ENCODE measurements at places on chromosomes 1 and 21.
A peak's percentile ranks its signal among the peaks of the same experiment; 100 is the strongest.

DNA sequence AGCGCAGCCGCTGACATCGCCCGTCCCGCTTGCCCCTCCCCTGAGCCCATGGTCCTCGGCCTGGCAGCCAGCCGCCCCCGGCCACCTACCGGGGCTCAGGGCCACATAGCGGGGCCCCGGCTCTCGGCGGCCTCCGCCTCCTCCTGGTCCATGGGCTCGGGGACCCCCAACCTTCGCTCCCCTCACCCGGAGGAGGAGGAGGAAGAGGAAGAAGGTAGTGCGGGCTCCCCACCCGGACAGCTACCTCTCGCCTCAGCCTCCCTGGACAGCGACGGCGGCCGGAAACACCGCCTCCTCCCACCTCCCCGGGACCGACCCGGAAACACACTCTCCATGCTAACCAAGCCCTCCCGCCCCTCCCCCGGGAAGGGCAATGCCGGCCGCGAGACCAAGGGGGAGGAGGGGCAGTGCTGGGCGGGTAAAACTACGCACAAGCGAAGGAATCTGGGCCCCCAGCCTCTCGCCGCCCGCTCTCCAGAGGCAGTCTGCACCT, at the start of gene KIAA0319L:
TSS of gene KIAA0319L (minus strand) at position 286 of the 493 bp plus-strand sequence. CDS start 2,912 bp downstream, outside the sequence.
- peak; percentile 79 for DNase-seq

DNA sequence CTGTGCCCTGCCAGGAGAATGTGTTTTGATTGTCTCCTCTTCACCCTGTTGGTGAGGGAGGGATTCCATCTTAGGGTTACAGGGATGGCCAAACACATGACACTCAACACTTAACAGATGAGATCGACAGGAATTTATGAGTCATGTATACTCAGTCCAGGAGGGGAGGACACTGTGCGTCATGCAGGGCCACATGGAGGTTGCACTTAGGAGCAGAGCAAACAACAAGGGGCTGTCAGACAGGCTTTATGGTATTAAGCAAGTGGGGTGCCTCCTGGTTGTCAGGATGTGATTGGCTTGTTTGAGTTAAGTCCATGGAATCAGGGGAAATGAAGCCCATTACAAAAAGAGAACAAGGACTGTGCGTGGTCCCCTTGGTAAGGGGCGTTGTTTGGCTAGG, 26.9 kb downstream of the EDARADD start:
- DNase-seq, result no peak

DNA sequence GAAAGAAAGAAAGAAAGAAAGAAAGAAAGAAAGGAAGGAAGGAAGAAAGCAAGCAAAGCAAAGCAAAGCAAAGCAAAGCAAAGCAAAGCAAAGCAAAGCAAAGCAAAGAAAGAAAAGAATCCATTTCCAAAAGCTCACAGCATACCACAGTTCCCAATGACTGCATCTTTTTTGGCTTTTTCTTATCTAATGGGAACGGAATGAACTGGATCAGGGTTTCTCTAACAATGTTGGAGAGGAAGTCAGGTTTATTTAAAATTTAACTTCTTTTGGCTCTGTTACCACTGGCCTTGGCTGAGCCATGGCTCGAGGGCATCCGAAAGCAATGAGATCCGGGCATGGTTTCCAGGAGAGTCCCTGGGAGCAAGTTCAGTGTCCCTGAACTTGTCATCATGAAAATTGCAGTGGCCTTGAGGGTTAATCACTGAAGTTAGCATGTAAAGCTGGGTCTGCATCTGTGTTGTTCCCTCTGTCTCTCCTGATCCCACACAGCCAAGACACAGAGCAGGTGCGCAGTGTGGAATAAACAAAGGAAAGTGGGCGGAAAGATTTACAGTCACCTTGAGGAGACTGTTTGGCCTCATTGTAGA, 34.6 kb upstream of the CTPS1 start:
- no peak for DNase-seq

GRCh38 chr21:46606427-46606813, 1.5 kb upstream of the S100B start:
- DNase-seq, result no peak

GRCh38 chr21:37700641-37701202, 215.5 kb downstream of the KCNJ6 start:
- DNase-seq, result peak; percentile 76

DNA sequence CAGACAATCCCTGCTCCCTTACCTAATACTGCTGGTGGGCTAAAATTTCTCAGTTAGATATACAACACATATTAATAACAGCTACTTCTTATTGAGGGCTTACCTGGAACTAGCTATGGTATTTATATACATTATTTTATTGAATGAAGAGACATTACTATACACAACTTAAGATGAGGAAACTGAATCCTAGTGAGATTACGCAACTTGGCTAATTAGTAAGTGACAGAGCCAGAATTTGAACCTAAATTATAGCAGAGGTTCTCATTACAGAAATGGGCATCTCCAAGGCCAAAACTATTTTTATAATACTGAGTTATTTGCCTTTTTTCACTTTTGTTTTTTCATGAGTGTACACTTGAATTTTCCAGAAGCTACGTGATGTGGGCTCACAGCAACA, 44.5 kb upstream of the SMYD2 start:
- no peak for DNase-seq

DNA sequence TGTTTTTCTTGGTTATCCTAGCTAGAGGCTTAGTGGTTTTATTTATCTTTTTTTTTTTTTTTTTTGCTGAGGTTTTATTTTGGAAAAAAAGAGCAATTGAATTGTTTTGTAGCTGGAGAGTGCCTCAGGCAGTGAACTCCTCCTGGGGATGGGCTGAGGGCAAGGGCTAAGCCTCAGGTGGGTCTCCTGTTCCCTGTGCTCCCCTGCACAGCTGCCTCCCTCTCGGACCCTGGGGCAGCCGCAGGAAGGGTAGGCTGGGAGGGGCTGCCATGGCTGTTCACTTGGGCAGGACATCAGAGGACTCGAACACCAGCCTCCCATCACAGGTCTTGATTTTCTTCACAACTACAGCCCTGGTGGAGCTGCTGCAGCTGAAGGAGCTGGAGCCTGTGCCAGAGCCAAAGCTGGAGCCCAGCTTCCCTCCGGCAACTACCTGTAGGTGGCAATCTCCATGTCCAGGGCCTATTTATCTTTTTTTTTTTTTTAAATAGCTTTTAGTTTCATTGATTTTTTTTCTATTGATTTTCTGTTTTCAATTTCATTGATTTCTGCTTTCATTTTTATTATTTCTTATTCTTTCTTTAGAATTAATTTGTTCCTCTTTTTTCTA, 28.9 kb downstream of the LEPR start:
- DNase-seq, result no peak

DNA sequence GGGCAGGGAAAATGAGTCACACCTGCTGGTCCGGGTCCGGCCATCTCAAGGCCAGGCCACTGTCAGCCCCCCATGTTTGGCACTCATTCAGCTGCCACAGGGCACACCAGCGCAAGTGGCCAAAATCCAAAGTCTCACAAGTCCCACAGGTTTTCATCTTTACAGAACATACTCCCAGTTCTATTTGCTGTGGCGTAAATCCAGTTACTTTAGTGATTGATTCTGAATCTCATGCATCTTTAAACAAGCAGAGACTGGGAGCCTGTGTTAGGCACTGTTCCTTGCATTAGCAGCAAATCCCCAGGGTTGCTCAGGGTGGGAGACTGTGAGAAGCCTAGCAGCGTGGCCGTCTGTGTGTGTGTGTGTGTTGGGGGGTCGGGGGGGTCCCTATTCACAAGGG, 1.1 kb upstream of the SLC2A5 start:
- DNase-seq, result no peak

DNA sequence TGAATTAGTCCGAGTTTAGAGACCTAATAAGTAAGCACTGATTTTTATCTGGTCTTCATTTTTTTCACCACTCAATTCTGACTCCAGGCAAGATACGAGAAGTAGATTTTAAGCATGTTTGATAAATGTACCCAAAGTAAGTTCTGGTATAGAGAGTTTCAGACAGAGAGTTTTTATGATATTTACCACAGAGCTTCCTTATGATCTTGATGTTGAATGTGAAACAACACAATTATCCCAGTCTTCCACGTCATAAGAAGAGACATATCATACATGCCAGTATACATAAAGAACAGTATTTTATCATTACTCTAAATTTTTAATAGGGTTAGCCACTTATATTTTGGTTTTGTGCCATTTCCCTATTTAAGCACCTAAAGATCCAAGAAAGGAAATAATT, 7.8 kb upstream of the NCMAP start:
- no peak for DNase-seq

GRCh38 chr1:224852901-224853568, 76.4 kb upstream of the DNAH14 start:
- DNase-seq, result peak; percentile 79

DNA sequence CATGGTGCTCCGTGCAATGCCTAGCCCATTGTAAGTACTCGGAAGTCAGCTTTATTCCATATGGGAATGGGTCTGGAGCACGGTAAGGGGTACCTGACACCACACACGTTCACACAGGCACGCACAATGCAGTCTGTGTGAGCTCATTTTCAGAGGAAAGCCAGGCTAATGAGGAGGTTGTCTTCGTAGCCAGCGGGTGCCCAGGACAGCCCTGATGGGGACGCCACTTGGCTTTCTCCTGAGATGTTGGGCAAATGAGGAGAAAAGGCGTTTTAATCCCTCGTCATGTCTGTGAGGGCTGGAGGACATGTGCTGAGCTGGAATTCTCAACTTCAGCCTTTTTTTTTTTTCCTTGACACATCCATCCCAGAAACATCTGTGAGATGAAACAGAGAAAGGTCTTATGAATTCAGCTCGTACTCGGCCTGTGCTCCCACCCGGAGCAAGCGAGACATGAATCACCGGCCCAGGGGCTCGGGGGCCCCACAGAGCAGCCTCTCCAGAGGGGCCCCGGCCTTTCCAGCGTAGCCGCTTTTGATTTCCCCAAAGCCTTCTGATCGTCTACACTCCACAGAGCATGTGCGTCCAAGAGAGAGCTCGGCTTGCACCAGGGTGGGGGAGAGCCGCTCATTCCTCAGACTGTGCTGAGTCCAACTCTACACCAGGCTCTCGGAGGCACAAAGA, 125.1 kb downstream of the EPHB2 start:
- DNase-seq, result no peak

Measured in suppressor macrophage treated with lipopolysaccharide for 1 hour (primary cell).